ENCODE measurements at places on chromosomes 4 and X.
A peak's percentile ranks its signal among the peaks of the same experiment; 100 is the strongest.

DNA sequence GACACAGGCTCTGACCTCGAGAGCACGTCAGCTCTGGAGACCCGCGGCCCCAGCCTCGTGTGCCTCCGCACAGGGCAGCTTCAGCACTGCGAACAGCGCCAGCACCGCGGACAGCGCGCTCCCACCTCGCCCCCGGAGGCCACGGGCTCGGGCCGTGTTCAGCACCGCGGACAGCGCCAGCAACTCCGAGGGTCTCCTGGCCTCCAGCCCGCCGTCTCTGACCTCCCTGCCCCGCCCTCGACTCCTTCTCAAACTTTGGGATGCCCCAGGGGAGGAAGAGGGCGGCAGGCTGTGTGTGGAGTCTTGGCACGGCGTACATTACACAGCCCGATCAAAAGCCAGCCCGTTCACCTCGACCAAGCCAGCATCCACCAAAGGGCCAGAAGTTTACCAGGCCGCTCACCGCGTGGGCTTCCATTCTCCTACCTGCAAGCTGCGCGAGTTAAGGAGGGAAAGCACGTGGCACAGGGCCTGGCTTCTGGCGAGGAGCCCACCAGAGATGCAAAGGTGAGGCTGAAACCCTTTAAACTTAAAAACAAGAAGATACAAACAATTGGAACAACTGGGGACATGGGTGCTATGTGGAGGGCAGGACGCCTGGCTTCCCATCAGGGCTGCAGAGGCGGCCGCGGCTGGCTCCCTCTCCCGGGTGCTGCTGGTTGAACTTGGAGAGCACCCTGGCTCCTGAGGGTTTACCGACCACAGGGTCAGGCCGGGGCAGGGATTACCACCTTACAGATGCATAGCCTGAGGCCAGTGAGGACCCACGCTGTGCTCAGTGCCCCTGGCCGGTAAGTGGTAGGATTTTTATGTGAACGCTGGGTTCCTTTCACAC is 4.5 kb upstream of the NKX1-1 start:
- peak; percentile 83 for DNase-seq

DNA sequence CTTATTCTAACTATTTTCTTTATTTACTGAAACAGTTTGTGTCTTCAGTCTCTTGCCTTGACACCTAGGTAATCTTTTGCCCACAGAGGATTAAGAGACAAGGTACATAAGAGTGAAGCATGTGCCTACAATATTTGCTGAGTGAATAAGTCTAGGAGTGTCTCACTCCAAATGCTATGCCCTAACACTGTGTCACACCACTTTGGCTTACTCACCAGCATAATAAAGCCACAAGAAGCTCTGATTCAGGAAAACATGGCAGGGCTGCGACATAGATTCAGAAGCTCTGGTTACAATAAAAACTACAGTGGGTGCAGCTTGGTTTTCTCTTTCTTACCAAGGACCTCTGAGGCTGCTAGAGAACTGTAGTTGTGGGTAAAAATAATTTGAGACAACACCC is 127.1 kb downstream of the RBM46 start:
- no peak for DNase-seq

- DNase-seq: no peak
Observed at GRCh38 chr4:71396382-71396781, 57.6 kb downstream of the SLC4A4 start.

GRCh38 chrX:129606918-129607317 is 47.8 kb downstream of the APLN start:
- peak; percentile 85 for DNase-seq

GRCh38 chrX:74420196-74421035 is 877 bp upstream of the SLC16A2 start:
- DNase-seq: peak; percentile 54

DNA sequence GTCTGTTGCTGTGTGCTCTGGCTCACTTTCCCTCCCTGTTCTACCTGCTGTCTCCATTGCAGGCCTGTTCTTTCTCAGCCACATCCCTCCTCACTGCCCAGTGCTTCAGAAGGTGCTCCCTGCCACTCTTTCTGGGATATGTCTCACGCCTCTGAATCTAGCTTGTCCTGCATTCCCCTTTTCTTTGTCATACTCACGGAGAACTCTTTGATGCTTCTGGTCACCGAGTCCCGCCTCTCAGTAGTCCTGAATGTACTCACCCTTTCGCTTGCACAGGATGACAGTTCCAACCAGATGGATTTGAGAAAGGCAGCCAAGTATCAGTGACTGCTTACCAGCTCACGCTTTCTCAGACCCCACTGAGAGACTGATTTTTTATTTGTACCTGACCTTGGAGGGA is 65.2 kb upstream of the TLR2 start:
- peak; percentile 47 for DNase-seq

DNA sequence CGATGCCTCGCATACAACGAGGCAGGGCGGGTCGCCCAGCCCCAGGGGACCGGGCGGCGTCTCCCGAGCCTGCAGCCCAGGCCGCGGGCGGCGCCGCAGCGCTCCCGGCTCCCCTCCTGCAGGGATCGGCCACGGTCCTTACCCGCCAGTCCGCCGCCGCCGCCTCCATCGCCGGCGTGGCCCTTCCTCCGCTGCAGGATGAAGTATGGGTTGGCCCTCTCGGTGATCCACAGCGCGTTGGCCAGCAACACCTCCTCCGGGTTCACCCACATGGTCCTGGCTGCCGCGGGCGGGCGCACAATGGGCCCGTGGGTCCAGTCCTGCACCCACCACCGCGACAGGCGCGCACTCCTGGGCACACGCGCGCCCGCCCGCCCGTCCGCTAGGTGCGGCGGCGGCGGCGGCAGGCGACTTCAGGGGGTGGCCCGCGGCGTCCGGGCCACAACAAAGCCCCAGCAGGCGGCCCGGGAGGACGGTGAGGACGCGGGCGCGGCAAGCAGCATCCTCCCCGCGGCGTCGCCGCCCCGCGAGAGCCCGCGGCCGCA is 339 bp downstream of the TBC1D9 start:
- DNase-seq: peak; percentile 66

DNA sequence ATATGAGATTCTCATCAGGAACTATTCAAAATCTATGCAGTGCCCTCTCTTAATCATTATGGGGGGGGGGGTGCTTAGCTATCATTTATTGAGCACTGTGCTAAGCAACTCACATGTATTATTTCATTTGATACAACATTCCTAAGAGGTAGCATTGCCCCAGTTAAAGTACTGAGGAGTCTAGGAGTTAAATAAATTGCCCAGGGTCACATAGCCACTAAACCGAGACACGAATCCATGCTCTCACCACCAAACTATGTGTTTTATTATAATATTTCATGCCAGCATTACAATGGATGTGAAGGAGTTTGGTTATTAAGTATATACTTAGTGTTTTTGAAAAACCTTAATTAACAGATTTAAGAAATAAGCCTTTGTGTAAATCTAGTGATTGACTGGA is 131.4 kb downstream of the CBR4 start:
- no peak for DNase-seq

- DNase-seq: no peak
Observed at GRCh38 chr4:48450740-48451139, 32.4 kb upstream of the SLC10A4 start.

DNA sequence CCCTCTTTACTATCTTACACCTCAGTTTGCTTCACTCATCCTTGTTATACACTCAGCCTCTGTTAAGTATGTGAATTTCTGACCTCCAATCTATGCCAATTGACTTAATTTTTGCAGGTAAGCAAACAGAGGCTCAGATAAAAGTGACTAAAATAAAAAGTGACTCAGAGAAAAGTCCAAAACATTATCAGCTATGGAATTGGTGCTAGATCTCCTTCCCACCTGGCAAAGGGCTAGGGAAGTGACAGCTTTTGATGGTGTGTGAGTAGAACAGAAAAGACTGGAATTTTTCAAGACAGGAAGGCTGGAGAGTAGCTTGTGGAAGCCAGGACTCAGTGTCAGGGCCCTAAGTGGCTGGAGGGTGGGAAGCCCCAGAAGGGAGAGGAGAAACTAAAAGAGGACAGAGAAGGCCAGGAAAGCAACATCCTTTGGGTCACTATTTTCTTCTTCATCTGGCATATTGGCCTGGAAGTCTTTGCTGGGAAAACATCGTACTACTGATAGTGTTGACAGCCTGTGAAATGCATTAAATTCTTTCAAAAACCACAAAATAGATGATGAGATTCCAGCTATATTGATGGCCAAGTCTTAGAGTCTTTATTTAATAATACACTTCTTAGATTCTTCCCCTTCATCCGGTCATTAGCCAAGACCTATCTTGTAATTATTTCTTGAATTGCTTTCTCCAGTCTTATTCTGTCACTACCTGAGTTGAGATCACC is 392.8 kb downstream of the RAPGEF2 start:
- no peak for DNase-seq

- no peak for DNase-seq
Observed at GRCh38 chrX:32495855-32496254, 715.5 kb downstream of the DMD start.

- DNase-seq: no peak
Observed at GRCh38 chrX:125710403-125711062, 390.9 kb downstream of the TEX13C start.

- DNase-seq: no peak
Observed at GRCh38 chrX:43595931-43596330, 60.2 kb upstream of the MAOA start.

GRCh38 chr4:158327525-158327924 is 117.2 kb downstream of the TMEM144 start:
- no peak for DNase-seq

- DNase-seq: peak; percentile 65
Observed at GRCh38 chr4:13483136-13483767, 888 bp downstream of the RAB28 start.

- no peak for DNase-seq
Observed at GRCh38 chr4:153519687-153520086, 53.5 kb downstream of the TMEM131L start.

GRCh38 chrX:150482537-150483206 is 85.7 kb upstream of the MTM1 start:
- peak; percentile 79 for DNase-seq

DNA sequence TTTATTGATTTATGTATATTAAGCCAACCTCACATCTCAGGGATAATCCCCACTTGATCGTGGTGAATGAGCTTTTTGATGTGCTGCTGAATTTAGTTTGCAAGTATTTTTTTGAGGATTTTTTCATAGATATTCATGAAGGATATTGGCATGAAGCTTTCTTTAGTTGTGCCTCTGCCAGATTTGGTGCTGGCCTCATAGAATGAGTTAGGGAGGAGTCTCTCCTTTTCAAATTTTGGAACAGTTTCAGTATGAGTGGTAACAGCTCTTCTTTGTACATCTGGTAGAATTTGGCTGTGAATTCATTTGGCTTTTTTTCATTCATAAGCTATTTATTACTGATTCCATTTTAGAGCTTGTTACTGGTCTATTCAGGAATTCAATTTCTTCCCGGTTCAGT is 197.2 kb upstream of the NDST4 start:
- DNase-seq: no peak

Data from activated CD4-positive, alpha-beta T cell treated with anti-CD3 and anti-CD28 coated beads, Interleukin-2, amount 10 ng/mL, durations not matched to agents 24 days and 14 days (primary cell).